ENCODE measurements at places on chromosomes 1 and 21.

DNA sequence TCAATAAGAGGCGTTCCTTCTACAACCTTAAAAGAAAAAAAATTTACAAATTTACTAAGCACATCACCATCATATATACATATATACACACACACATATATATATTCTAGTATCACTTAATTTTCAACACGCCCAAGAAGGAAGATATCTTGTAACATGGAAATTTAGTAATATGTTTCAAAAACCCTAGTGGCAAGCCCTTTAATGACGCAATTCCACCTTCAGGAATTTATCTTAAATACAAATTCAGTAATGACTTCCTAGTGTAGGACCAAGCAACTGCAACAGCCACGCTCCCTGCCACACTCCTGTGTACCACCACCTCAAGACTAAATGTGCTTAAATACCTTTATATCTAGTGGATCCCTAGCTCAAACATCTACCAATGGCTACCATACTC is 12.5 kb downstream of the LBR start:
- DNase-seq = no peak

- no peak for DNase-seq
Measured at GRCh38 chr1:243946946-243947345, 96.9 kb upstream of the AKT3 start.

- no peak for DNase-seq
Measured at GRCh38 chr1:206512851-206513180, 5.5 kb downstream of the RASSF5 start.

DNA sequence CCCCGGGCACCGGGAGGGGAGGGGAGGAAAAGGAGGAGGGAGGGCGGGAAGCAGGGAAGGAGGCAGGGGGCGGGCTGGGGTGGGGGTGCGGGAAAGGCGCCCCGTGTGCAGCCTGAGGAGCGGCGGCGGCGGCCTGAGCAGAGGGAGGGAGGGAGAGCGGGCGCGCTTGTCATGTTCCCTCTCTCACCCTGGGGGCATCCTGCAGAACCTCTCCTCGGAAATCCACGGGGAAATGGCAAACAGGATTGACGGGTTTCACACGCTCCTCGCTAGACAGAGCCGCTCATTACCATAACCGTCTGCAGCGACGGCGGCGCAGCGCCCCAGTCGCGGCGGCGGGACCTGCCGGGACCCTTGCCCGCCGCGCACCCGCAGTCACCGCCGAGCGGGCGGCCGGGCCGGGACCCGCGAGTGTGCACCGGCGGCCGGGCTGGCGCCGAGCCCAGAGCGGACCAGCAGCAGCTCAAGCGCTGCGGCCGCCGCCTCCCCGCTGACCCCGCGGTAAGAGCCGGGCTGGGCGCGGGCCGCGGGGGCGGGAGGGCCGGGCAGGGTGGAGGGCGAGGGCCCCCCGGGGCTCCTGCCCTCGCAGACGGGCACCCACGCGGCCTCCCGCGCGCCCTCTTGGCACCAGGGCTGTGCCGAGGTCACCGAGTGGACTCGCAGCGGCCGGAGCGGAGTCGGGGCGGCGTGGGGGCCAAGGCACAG is at the start of gene SERTAD4:
TSS of gene SERTAD4 (plus strand) at position 286 of the 705 bp plus-strand sequence. CDS start 5,165 bp downstream, outside the sequence.
- DNase-seq = no peak

DNA sequence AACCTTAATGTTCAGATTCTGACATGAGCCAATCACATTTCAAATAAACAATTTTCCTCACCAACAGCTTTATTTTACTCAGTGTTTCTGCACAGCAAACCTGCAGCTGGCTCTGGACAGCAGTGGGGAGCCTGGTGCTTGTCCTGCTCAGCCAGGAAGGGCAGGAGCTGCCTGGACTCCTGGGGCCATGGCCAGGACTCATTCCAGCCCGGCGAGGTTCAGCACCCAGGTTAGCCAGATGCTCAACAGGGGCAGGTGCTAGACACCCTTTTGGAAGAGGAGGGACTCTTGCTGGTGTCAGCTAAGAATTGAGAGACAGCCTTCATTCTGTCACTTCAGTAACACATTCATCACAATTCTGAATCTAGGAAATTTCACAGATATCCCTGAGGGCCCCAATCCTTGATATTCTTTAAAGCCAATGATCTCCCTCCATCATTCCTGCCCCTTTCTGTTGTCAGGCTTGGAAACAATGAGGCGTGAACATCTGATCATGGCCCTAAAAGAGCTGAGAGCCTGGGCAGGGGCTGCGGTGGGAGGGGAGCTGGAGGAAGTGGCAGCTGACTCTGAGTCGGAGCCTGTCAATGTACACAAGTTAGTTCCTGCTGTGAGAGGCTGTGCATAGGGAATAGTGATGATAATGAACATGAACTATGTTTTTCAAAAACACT is 251.3 kb downstream of the SDCCAG8 start:
- no peak for DNase-seq

- no peak for DNase-seq
Measured at GRCh38 chr1:116770625-116771024, 16.4 kb downstream of the CD2 start.

GRCh38 chr1:203669739-203670138 is 43.1 kb downstream of the ATP2B4 start:
- DNase-seq = peak; percentile 64

DNA sequence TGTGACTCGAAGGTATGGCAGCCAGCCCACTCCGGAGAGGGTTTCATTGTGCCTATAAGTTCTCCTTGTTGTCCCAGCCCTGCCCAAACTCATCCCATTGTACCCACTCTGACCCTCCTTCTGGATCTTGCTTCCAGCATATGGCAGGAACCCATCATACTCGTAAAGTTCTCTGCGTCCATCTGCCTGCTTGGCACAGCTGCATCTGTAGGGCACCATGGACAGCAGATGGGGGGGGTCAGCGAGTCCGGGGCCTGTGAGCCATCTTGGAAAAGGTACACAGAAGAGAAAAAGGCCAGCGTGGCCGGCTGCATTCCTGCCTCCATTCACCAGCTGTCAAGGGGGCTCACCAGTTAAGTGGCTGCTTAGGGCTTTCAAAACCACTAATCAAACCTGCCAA is 94.9 kb upstream of the IGSF21 start:
- DNase-seq = no peak

DNA sequence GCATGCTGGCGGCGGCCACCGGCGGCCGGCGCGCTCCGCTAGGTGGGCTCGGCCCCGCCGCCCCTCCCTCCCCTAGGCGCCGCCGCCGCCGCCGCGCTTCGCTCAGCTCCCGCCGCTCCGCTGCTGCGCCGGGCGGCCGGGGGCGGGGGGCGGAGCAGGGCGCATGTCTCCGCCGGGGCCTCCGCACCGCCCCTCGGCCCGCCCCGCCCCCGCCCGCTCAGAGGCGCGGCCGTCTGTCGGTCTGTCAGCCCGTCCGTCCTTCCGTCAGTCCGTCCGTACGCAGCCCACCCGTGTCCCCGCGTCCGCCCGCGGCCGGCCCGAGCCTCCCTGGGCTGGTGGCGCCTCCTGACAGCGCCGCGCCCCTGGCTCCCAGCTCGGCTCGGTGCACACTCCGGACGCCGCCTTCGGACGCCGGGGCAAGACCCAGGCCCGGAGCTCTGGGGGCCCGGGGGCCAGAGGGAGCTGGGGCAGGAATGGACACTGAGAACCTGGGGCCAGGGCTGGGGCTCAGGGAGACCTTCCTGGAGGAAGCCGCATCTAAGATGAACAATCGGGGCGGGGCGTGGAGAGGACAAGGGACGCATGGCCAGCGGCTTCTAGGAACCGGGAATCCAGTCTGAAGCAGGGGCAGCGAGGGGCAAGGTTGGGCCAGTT is at the start of gene GPR153:
TSS of gene GPR153 (minus strand) at position 138 of the 654 bp plus-strand sequence. CDS start 6,193 bp downstream, outside the sequence.
- DNase-seq = no peak

GRCh38 chr1:77950873-77951272 is 28.0 kb downstream of the FUBP1 start:
- DNase-seq = no peak

- DNase-seq = peak; percentile 81
Measured at GRCh38 chr1:192805832-192806323, 3.0 kb upstream of the RGS2 start.

DNA sequence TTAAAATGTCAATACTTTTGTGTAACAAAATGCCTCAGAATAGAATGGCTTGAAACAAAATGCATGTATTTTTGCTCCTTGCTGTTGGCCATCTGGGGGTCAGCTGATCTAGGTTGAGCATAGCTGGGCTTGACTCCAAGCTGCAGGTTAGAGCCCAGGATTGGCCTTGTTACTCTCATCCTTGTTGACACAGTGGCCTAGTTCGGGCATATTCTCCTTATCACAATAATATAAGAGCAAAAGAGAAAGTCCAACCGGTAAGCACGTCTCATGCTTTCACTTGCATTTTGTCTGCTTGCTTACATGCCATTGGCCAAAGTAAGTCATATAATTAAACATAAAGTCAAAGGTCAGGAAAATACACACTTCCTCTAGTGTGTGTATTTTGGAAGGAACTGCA is 456.2 kb downstream of the KCNT2 start:
- no peak for DNase-seq

GRCh38 chr1:247407180-247407616 is 8.8 kb upstream of the NLRP3 start:
- DNase-seq = no peak

DNA sequence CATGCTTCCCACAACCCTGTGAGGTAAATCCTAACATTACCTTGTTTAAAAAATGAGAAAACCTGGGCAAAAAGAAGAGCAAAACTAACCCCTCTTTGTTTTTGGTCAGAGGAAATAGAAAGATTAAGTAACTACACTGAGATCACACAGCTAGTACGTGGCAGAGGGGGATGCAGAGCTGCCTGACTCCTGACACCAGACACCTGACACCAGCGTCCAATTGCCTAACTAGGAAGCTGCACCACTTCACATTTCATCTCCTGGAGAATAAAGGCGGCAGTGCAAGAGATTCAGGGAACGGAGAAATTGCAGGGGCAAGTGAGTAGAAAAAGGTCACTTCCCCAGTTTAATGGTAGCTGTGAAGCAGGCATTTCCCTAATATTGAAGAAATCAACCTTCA is 229.3 kb upstream of the PTBP2 start:
- no peak for DNase-seq

DNA sequence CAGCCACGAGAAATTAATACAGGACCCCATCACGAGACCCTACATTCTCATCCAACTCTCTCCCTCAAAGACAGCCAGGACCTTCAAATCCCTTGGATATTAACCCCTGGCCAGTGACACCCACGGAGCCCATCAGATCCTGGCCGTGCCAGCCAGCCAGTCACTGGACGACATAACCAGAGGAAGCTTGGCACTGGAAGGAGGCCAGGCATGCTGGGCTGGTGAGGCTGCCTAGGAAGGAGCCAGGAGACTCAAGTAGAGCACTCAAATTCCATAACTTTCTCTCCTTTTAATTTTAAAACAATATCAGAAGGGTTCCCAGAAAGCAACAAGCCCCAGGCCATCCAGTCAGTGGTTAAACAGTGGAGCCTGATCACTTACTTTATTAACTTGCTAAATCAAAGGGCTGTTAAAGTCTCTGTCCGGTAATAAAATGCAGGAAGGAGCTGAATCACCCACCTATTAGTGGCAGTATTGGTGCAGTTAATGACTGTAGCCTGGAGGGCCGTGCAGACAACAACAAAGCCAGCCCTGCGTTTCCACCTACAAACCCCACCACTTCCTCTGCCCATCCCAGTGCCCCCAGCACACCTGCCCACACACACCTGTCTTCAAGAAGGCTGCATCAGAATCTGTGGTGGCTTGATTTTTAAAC is 78.0 kb downstream of the HIVEP3 start:
- no peak for DNase-seq

GRCh38 chr1:234996245-234996757 is 132.3 kb downstream of the TOMM20 start:
- no peak for DNase-seq

DNA sequence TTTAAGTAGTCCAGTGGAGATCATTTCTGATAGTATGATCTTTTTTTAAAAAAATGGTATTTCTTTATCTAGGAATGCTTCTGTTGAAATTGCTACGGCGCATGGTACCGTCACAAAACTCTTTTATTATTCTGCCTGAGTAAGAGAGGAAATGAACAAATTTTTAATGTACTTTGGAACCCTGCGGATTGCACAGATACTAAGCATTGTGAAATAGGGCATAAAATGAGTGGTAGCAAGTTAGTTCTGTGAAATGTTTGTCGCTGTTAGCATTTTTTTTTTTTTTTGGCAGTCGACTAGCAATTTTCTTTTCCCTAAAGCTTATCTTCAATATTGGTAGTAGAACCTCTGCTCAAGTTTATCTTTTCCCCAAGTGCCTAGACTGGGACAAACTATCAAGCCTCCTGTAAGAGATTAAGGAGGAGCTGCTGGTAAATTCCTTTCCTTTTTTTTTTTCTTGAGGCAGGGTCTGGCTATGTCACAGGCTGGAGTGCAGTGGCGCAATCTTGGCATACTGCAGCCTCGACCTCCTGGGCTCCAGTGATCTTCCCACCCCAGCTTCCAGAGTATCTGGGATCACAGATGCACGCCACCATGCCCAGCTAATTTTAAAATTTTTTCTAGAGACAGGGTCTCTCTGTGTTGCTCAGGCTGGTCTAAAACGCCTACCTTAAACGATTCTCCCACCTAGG is 2.2 kb downstream of the ITSN1 start:
- peak; percentile 59 for DNase-seq

DNA sequence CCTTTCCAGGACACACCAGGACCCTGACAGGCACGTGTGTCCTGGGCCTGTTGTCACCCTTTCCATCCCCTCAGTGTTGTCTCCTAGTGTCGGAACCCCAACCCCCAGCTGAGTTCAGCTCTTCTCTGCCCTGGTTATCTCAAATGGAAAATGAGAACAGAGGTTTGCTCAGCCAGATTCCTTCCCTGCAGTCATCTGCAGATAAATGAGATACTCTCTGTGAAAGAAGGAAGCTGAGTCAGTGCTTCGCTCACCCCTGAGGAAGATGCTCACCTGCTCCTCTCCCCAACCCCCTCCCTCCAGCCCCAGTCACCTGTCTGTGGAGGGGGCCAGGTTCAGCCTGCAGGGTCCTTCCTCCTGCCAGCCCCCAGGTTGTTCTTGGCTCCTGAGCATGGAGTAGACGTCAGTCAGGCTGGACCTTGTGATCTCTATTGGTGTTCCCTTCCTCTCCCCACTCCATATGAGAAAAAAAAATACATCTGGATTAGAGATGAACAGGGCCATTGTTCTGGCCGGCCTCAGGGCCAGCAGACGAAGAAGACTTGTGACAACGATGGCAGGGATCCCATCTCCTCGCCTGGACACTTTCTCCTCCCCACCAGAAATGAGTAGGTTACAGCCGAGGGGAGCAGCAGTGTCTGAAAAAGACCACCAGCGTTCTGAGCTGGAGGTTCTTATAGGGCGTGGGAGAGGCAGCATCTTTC is 20.9 kb downstream of the PHGDH start:
- DNase-seq = no peak

- no peak for DNase-seq
Measured at GRCh38 chr21:31204801-31205200, 139.3 kb downstream of the TIAM1 start.

GRCh38 chr1:171455967-171456366 is 29.4 kb upstream of the PRRC2C start:
- DNase-seq = no peak

- peak; percentile 81 for DNase-seq
Measured at GRCh38 chr1:83929184-83929583, 69.7 kb downstream of the TTLL7 start.

- no peak for DNase-seq
Measured at GRCh38 chr1:234874291-234875288, 254.0 kb downstream of the TOMM20 start.

GRCh38 chr1:237553078-237553477 is 337.6 kb downstream of the ZP4 start:
- no peak for DNase-seq

All from stromal cell of bone marrow (primary cell).